ENCODE measurements at places on chromosomes 5 and 9.

DNA sequence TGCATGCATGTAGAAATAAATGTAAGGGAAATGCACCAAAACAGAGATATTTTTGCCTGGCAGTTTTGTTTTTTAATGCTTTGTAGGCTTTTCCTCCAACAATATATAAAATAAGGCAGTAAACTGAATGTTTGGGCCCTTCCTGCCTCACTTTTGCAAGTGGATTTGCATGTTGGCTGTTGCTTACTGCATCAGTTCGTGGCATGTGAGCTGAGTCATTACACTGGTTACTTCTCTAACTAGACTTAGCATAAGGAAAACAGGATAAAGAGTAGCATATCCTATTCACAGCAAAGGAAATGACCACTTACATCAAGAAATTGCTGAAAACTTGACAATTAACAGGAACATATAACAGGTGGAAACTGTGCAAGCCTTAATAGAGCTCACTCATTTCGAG, 113.4 kb downstream of the TLE1 start:
- no peak for DNase-seq

GRCh38 chr9:101117161-101117560, 88.6 kb downstream of the PLPPR1 start:
- no peak for DNase-seq

DNA sequence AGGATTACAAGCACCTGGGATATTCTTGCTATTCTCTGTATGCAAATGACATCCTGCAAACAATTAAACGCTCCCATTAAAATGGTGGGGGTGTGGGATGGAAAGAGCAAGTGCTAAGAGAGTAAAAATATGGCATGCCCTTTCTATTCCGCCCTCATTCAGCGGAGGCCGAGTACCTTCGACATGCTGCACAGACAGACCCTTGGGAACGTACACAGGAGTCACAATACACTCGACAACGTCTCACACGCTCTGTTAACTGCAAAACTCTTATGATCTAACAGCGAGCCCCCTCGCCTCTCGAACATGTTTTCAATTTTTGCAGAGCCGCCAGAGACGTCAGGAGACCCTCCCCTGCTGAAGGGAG, 322.2 kb downstream of the CEMIP2 start:
- no peak for DNase-seq

GRCh38 chr5:41617843-41618515, 107.6 kb upstream of the PLCXD3 start:
- no peak for DNase-seq
